AG04450 (cell line): ENCODE measurements at places on chromosomes 13 and 19.

GRCh38 chr13:72390909-72391308 lies 336.5 kb downstream of the MZT1 start:
- no peak for DNase-seq

- DNase-seq, result no peak
These were observed 109.7 kb upstream of the MCF2L start for GRCh38 chr13:112859128-112859816.

DNA sequence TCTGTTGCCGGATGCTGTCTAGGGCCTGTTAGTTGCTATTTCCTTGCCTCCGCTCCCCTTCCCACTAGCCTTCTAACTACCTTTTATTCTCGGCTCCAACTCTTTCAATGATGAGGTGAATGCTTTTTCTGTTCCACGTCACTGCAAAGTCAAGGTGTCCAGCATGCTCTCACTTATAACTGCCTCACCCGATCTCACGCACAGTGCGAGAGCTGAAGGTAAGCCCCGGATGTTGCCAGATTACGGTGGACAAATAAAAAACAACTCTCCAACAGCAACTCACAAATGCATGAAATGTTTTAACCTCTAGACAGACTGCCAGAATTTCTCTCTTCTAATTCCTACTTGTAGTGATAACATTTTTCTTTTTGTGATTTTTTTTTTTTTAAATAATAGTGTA lies 169.9 kb downstream of the STK24 start:
- DNase-seq, result no peak

DNA sequence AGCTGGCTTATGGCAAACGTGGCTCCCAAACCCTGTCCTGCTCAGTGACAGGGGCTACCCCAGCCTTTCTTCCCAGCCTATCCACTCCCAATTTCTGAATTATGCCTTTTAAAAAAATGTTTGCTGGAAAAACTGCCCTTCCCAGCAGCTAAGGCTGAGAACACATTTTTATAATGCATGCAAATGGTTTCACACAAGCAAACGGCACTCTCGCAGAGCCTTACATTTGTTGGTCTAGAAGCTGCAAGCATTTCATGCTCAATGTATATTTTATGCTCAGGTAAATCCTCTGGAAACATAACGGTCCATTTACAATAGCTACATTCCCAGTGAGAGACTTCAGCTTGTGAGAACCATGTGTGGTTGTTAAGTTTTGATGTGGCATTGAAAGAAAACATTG lies 61.4 kb downstream of the SLC7A1 start:
- DNase-seq, result no peak

DNA sequence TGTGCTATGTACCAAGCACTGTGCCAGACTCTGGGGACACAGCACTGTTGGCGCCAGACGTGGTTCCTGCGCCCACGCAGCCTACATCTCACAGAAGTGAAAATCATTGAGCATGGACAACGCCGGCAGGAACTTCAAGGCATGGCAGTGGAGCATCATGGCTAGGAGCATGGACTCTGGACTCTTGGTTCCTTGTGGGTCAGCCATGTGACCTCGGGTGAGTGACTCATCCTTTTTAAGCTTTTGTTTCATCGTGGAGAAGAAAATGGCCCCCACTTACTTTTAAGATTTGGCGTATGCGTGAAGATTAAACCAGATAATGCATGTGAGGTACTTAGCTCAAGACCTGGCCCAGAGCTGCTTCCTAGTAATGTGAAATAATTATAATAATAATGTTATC lies 988.5 kb downstream of the UQCRFS1 start:
- no peak for DNase-seq
